NCI-H1436 treated with DMSO at 0.1 percent for 48 hours (cell line): ENCODE measurements at places on chromosomes 7 and 10.

GRCh38 chr10:67088036-67088435, 162.2 kb downstream of the LRRTM3 start:
- no peak for DNase-seq

DNA sequence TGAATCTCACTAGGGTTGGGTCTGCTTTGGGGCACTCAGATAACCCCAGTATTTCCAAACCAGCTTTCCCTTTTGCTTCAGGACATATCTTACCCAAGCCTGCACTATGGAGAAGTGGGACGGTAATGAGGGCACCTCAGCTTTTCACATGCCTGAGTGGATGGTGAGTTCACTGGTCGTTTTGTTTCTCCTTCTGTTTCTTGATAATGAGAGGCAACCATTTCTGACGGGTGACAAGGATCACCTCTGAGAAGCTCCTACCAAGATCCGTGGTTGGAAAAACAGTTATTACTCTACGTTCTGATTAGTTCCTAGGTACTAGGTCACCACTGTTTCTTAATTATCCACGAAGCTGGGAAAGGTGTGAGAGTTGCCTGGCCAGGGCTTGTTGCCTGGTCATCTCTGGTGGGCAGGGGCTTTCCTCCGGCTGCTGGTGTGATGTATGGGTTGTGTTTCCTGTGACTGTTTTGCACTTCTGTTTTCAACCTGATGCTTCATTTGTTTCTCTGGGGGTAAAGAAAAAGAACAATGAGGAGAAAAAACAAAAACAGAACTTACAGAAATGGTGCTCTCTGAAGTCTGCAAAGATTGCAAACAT, 65.7 kb upstream of the STRIP2 start:
- no peak for DNase-seq

DNA sequence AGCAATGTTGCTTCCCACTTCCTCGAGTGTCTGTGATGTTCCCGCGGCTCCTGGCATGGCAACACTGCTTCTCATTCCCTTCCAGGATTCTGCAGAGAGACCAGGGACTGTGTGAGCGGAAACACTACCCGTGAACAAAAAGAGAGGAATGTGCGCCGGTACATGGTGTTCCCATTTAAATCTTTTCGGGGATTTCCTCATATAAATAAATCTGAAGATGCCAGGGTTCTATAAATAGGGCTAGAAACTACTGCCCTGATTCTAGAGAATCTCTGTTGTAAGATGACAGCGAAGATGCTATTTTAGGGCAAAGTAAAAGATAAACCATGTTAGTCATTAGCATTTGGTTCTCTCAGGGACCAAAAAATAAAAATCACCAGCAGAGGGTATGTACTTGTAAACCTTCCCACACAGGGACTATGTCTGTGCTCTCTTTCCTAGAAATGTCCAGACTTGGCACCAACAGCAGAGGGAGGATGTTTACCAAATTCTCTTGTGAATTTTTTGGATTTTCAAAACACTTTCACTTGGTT, 92.2 kb upstream of the DDC start:
- no peak for DNase-seq

- no peak for DNase-seq
These were observed 84.2 kb downstream of the TBXAS1 start for GRCh38 chr7:139913021-139913844.

GRCh38 chr10:70357565-70357964, 24.9 kb downstream of the LRRC20 start:
- DNase-seq, result no peak
